ENCODE measurements at places on chromosomes 13 and 19. TPM values are rescaled to one million over a fixed set of nuclear protein-coding genes. Genes with fewer than 3 reads are reported as not detected.
A peak's percentile ranks its signal among the peaks of the same experiment; 100 is the strongest.

Gene DMPK
- 223 TPM for polyA plus RNA-seq

DNA sequence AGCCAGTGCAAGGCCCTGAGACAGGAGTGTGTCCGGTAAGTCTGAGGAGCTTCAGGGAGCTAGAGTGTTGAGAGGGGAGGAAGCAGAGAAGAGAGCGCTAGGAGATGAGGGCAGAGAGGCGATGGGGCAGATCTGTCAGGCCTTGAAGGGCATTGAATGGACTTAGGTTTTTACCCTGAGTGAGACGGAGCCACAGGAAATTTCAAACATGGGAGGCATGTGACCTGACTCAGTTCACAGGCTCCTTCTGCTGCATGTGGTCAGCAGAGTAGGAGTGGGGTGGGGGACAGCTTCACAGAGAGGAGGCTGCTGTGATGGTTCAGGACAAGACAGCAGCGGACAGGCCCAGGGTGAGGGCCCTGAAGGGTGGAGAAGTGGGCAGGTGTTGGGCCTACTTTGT, 2.5 kb upstream of the FAM98C start:
- DNase-seq = no peak

GRCh38 chr13:52983836-52984235, 44.8 kb upstream of the OLFM4 start:
- no peak for DNase-seq

GRCh38 chr19:4278419-4279266, at the start of gene SHD:
SHD (plus strand) TSS chr19:4279266; CDS start chr19:4280064, 798 bp downstream.
- no peak for DNase-seq

Gene ZNF524
- 30.9 TPM for polyA plus RNA-seq

Gene JUNB
- polyA plus RNA-seq = 545 TPM

DNA sequence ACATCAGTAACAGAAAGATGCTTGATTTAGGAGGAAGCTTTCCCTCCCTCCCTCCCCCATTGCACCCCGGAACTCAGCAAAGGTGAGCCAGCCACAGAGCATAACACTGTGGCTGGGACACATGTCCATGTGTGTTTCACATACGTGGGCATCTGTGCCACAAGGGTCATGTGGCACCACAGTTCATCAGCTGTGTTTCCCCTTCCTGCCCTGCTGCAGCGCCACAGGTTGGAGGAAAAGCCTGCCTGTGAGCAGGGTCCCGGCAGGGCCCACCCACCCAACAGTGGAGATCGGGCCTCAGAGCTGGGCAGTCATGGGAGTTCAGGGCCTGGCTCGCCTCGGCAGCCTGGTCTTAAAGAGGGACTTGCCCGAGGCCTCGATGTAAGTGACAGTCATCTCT, 2.8 kb downstream of the ACP5 start:
- no peak for DNase-seq

Gene ZNF846
- 18.0 TPM for polyA plus RNA-seq

GRCh38 chr13:46170268-46170667, 11.7 kb downstream of the LCP1 start:
- no peak for DNase-seq

DNA sequence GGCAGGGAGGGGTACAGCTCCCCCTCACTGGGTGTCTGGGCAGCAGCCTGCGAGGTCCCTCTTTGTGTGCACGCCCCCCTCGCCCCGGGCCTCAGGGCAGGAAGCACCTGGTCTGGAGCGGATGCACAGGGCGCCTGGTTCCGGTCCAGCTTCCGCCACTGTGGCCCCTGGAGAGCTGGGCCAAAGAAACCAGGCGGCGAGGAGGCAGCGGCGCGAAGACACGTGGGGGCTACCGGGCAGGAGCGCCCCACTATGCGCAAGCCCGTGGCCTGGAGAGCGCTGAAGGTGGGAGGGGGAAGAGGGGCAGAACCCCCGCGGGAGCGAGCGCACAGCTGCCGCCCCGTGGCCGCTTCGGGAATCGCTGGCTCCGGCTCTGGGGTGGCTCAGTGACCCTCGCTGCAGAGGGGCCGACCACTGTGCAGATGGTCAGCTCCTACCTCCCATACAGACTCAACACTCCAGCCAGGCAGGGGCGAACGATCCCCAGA, 1.7 kb upstream of the LYL1 start:
- DNase-seq = no peak

Gene ZNF121
- 3.7 TPM for polyA plus RNA-seq

DNA sequence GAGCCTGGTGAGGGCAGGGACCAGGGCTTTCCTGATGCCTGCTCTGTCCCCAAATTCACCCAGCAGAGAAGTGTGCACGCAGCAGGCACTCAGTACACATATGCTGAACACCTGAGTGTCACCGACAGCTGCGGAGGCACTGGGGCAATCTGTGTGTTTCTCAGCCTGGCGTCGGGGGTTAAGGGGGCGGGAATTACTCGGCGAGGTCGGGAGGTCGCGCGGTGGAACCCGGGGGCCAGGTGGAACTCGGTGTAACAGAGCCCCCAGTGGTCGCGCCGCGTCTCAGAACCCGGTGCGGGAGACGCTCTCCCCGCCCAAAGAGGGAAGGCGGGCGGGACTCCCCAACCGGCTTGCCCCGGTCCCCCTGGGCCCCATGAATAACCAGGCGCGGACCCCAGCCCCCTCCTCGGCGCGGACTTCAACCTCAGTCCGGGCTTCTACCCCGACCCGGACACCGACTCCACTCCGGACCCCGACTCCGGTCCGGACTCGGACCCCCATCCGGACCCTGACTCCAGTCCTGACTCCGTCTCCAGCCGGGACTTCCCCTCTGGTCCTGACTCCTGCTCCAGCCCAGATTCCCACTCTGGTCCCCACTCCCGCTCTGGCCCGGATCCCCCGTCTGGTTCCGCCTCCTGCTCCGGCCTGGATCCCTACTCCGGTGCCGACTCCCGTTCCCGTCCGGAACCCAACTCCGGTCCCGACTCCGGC, at the start of gene SELENOV:
Gene SELENOV (plus strand): TSS at position 300 of the 711 bp plus-strand sequence. CDS start 74 bp downstream, at position 374.
- no peak for DNase-seq

- DNase-seq = no peak
These were observed 984 bp downstream of the RPS11 start for GRCh38 chr19:49497047-49497788.

DNA sequence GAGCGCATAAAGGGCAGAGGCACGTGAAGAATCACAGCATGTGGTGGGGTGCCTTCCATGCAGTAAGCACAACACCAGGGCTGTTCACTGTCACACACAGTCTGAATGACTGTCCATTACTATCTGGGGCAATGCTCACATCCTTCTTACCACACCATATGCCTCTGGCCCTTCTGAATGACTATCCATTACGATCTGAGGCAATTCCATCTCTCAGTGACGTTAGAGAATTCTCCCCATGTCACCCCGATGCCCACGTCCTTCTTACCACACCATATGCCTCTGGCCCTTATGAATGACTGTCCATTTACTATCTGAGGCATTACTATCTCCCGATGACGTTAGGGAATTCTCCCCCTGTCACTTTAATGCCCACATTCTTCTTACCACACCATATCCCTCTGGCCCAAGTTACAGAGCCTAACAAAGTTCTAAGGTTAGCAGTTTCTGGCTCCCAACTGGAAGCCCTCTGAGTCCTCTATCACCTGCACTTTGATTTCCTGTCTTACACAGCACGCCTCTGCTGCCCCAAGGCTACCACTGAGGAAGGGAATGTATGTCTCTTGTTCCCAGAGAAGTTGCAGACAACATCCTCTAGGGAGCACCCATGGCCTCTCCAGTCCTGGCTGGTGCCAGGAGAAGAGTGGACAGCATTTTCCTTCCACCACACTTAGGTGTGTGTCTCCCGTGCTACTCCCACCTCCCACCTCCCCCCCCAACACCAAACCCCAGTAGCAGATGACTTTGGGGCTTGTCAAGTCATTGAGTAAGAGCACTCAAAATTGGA, 154.8 kb downstream of the COG6 start:
- no peak for DNase-seq

DNA sequence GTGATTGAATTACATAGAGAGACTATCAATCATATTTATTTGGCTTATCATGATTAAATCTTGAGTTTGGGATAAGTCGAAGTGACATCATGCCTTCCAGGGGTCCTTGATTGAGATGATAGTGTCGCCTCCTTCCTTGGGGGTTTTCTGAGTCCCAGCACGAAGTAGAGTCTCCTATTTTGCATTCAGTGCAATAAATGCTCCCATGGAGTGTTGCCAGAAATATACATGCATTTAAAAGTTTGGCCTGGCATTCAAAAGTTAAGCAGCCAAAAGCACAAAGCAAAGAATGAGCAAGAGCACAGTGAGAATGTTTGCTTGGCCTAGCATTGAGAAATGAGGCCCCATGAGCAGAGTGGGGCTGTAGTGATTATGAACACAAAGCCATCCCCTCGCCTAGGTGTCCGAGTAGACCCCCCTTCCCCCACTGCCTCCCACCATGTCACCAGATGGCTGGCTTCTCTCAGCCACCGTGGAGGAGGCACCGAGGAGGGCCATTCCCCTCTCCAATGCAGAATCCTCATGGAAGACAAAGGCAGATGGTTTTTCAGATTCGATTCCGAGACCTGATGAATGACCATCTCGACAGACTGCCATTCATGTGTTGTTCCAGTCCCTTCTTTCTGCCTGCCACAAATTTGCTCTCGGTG, 58.8 kb upstream of the UBL3 start:
- no peak for DNase-seq

Gene ZNF211
- 13.0 TPM for polyA plus RNA-seq

- DNase-seq = no peak
These were observed 702 bp upstream of the MAG start for GRCh38 chr19:35291259-35291658.

Gene LDLR
- polyA plus RNA-seq = 44.9 TPM

DNA sequence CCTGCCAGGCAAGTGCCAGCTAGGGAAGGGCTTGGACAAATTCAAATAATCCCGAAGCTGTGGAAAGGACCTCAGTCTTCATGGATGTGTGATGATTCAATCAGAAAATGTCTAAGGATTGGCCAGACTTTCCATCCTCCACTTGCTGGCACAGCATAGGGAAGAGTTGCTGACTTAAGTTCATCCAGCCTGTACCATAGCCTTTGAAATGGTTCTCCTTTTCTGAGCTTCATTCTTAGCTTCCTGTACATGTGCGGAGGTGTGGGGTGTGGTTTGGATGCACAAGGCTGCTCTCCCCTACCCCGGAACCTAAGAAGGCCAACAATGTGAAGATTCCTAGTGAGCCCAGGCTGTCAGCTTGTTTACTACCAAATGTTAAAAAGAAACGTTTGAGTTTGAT, 959 bp upstream of the IGFL3 start:
- no peak for DNase-seq

Gene ALOX5AP
- 60.3 TPM for polyA plus RNA-seq

DNA sequence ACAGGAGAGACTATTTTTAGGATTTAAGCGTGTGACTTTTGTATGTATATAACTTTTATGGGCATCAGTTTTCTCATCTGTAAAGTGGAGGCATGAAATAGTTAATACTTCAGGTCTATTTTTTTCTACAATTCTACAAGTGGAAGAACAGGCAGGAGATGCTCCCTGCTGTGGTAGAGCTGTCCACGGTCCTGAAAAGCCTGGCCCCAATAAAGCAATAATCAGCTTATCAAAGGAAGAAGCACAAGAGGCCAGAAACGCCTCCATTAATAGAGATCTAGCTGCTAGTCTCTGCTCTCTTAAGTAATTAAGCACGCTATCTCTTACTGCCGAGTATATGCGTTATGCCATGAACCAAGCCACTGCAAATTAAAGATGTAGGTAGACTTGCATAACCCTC, 28.0 kb upstream of the WASF3 start:
- no peak for DNase-seq

- DNase-seq = no peak
These were observed 709 bp downstream of the ATP8A2 start for GRCh38 chr13:25372284-25373081.

DNA sequence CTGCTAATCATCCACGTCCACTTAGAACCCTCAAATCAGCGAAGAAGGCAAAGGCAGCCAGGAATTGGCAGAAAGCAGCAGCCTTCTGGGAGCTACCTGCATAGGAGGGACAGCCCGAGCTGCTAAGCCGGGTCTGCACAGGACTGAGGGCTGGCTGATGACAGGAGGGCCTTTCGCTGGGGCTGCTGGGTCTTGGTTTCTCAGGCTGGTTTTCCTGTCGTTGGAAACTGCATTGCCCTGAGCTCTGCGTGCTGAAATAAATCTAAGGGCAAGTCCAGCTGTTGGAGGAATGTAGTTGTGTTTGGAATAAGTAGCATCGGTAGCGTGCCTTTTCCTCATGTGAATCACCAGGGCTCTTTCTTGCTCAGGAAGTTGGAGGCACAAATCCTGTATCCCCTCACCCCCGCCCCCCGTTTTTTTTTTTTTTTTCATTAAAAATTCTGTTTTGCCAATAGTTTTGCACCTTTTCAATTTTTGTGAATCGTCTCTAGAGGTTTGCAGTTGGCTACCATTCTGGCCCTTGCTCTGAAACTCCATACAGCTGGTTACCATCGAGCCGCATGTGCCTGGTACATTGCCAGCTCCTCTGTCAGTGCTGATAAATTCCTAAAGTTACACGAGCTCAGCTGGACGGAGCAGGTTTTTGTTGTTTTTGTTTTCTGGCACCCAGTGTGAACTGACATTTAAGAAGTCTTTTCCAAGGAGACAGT, 193.9 kb upstream of the RNF113B start:
- peak; percentile 56 for DNase-seq

GRCh38 chr19:5292822-5293611, 47.6 kb downstream of the PTPRS start:
- DNase-seq = peak; percentile 42

Gene MISP
- 0.91 TPM for polyA plus RNA-seq

Gene RGCC
- 50.2 TPM for polyA plus RNA-seq

DNA sequence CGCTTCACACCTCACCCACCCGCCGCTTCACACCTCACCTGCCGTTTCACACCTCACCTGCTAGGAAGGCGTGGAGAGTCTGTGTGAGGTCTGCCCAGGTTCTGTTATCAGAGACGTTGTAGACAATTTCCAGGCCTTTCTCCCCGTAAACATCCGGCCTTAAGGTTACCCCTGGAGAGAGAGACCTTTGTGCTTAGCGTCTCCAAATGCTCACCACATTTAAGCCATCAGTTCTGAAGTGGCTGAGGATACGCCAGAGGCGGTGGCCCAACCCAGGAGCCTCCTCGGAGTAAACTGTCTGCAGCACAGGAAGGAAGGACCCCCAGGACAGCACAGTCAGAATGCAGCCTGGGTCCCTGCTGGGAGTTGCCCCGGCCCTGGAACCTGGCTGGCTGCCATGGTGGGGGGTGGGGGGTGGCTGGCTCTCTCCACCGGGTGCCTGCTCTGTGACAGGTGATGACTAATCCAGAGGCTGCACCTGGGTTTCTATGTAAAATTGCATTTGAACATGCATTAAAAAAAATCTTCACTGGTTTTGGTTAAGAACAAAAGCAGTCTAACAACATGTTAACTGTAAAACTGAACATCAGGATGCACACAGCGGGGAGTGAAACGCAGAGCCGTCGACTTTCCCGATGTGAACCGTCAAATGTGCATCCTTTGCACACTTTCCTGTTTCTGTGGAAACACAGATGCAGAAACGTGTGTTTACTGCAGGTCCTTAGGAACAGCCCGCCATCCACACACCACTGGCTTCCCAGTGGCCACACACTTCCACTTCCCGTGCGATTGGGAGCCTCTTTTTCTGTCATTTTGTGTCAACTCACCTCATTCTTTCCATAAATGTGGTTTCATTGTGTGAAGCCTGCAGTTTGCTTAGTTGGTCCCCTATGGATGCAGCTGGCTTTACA, 4.5 kb downstream of the ATP4B start:
- DNase-seq = no peak

Data from urinary bladder (tissue), 4 donors.